ENCODE measurements at places on chromosomes 4 and X. TPM values are rescaled to one million over a fixed set of nuclear protein-coding genes. Genes with fewer than 3 reads are reported as not detected.

DNA sequence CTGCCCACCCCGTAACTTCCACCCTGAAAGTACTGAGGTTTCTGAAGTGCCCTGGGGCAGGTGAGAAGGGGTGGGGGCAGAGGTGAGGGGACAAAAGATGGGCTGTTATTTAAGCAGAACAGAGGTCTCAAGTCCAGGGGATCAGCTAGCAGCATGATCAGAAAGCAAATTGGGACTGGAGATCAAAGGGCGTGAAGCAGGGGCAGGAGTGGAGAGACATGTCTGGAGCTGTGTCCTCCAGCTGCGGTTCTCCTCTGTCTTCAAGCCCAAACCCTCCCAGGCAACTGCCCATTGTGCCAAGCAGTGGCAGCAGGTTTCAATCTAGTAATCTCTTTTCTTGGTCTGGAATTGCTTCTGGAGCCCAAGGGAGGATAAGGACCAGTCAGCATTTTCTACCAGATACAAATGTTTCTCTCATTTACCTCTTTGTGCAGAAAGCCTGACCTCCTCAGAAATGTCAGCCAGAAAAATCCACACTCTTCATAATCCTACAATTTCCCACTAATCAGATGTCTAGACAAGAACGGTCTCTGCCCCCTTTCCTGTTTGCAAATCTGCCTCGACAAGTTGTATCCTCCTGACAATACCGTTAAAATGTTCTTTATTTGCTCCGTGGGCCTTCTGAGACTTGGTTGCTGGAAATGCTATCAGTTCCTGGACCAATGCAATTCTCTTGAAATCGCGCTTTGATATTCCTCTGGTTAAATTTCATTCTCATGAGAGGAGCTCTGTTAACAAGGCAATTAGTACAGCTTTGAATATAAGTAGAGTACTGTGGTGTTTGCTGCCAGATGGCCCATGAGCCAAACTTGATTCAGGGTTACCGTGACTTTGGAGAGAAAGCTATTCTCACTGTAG lies 23.2 kb upstream of the RASL11B start:
- no peaks in the 10 kb centered on the region for H3K36me3 ChIP-seq
- DNase-seq = no peak
- H3K4me1 ChIP-seq = peaks cover 15% of the 10 kb centered on the region
- H3K4me3 ChIP-seq = no peak overlapping the region
- H3K27ac ChIP-seq = no peak overlapping the region
- peaks cover 5% of the 10 kb centered on the region for H3K27me3 ChIP-seq

DNA sequence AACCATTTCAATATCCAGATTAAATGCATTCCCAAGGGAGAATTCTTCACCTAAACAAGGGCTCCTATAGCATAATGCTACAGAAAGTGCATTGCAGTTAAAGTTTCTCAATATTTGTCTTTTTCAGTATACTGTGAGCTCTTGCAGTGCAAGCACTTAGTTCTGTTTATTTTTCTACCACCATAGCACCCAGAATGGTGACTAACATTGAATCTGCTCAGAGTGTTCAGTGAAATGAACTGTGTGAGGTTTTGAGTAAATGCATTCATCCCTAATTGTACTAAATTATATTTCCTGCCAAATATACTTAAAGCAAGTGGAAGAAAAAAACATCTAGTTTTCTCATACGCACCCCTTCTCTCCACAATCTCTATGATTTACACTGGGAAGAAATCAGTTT lies 383.9 kb downstream of the PCDH7 start:
- DNase-seq = no peak
- no peak overlapping the region for H3K27ac ChIP-seq
- no peaks in the 10 kb centered on the region for H3K36me3 ChIP-seq
- H3K4me3 ChIP-seq = no peak overlapping the region
- H3K27me3 ChIP-seq = no peaks in the 10 kb centered on the region

DNA sequence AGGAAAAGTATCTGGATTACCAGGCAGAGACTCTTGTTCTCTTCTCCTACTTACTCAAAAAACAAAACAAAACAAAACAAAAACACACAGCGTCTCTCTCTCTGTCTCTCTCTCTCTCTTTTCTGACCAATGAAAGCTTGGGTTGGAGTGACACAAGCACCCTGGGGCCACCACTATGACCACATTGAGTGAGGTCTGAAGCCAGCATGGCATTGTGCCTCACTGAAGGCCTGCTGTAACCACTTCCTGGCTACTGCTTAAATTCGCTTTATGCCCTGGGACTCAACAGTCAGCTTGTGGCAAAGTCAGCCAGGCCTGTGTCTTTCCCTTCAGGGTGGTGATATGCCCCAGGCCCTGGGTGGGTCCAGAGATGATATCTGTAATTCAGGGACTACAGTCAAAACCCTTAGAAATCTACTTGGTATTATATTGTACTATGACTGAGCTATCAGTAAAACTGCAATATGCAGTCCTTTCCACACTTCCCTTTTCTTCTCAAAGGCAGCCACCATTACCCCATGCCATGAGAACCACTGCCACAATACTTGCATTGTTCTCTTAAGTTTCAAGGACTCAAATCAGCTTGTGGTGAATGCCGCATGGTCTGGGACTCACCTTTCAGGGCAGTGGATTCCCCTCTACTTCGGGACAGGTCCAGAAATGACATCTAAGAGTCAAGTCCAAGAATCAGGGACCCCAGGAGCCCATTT lies 606.8 kb upstream of the KLHL4 start:
- no peak overlapping the region for H3K4me3 ChIP-seq
- no peaks in the 10 kb centered on the region for H3K36me3 ChIP-seq
- DNase-seq = no peak

- H3K4me1 ChIP-seq = no peaks in the 10 kb centered on the region
- DNase-seq = no peak
- H3K27me3 ChIP-seq = no peaks in the 10 kb centered on the region
- H3K36me3 ChIP-seq = peaks cover 14% of the 10 kb centered on the region
- no peak overlapping the region for H3K4me3 ChIP-seq
Observed at GRCh38 chr4:150541681-150542080, 40.3 kb upstream of the MAB21L2 start.

GRCh38 chr4:35818520-35818919 lies 425.8 kb downstream of the ARAP2 start:
- H3K27ac ChIP-seq = no peak overlapping the region
- no peak overlapping the region for H3K4me3 ChIP-seq
- H3K27me3 ChIP-seq = no peaks in the 10 kb centered on the region
- H3K36me3 ChIP-seq = no peaks in the 10 kb centered on the region
- no peak for DNase-seq

RAB40A gene
- total RNA-seq = 0.11 TPM

TLR6 gene
- total RNA-seq = 64.7 TPM

NWD2 gene
- not detected for total RNA-seq

ALAS2 gene
- total RNA-seq = 0.39 TPM
